Frontal cortex (tissue), 4 donors: ENCODE measurements at places on chromosomes 2 and 18. TPM values are rescaled to one million over a fixed set of nuclear protein-coding genes. Genes with fewer than 3 reads are reported as not detected.

- DNase-seq = no peak
Measured at GRCh38 chr2:343355-343754, 55.5 kb upstream of the ALKAL2 start.

DNA sequence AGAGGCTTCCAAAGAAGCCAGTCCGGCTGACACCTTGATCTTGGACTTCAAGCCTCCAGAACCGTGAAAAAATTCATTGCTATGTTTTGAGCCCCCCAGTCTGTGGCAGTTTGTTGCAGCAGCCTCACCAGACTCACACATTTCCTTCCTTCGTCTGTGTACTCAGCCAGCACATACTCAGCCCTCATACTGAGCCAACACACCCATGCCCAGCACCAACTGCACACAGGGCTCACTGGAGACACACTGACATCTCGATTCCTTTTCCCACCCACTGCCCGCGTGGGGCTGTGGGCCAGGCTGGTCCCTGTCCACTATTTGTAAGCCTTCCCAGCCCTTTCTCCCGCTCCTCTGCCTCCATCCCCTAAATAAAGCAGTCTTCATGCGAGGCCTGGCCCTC is 24.1 kb upstream of the NMUR1 start:
- no peak for DNase-seq

DNA sequence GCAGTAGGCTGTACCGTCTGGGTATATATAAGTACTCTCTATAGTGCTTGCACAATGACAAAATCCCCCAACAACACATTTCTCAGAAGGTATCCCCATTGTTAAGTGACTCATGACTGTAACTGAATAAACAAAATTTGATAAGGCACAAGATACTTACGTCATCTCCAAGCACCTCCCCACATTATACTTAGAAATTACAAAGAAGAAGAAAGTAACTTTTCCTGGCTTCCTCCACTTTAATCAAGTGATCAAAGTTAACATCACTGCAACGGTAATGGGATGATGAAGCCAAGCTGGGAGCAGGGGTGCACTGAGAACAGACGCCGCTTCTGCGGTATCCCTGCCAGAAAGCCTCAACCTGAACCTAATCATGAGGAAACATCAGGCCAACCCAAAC is 9.7 kb downstream of the TNS1 start:
- DNase-seq = no peak

Gene PJVK
- total RNA-seq = 2.4 TPM

Gene HK2
- total RNA-seq = 3.7 TPM

GRCh38 chr2:64474121-64474571 is 20.2 kb downstream of the LGALSL start:
- DNase-seq = no peak

DNA sequence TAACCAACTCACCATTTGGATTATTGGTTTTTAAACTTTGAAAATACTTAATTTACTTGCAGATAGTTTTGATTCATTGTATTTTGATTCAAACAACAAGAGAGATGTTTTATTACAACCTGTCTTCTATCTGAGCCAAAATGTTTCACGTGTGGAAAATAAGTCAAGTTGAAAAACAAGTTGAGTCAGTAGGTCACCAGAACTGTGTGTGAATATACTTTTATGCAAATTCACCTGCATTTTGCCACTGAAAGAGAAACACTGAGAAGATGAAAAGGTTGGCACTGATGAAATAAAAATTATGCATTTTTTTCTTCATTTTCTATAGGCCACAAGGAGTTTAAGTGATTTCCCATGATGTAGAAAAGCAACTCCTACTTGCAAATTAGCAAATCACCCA is 68.3 kb downstream of the ICOS start:
- DNase-seq = no peak

Gene PLEKHH2
- total RNA-seq = 7.3 TPM

- DNase-seq = no peak
Measured at GRCh38 chr18:23540867-23541266, 37.6 kb downstream of the RMC1 start.

DNA sequence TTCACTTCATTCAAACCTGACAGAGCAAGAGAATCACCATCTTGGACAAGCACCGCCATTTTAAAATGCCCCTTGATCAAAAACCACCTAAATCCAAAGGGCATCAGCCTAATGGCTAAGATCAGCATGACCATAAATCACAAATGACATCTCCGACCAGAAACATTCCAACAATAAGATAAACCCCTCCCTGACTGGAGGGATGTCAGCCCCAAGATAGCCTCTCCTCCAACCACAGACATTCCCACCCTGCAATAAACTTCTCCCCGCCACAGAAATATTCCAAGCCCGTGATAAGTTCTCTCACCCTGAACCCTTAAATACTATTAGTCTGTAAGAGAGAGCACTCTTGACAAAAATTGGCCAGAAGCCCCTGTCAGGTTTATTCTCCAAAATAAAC is 21.6 kb upstream of the LYPD1 start:
- DNase-seq = no peak

DNA sequence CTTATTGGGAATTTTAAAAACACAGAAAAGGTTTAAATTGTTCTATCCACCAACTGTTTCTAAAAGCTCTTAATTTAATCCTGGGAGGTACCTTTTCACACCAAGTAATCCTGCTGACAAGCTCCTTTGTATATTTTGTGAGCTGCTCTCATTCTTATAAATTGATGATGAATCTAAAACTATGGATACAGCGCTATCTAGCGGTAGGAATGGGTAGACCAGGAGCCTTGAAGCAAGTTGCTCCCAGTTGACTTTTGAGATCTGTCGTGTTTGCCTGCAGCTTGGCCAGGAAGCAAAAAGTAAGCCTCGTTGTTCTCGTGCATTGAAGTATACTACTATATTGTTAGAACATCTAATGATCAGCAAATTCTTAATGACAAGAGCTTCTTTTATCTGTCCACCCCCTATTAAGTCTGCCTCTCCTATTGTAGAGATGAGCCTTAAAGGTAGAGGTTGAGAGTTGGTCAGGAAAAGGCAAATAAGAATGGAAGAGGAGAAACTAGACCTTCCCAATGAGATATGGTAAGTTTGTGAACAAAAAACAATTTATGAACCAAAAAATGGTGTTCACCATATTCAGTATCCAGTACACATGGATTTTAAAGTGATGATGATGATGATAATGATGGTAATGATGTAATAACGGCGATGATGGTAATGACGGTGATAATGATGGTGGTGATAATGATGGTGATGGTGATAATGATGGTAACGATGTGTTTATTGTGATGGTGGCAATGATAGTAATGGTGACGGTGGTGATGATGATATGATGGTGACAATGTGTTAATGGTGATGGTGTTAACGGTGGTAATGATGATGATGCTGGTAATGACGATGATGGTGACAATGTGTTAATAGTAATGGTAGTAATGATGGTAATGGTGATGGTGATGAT is 212.1 kb upstream of the NCKAP5 start:
- peak; percentile 7 for DNase-seq

Gene SCN3A
- total RNA-seq = 257 TPM

GRCh38 chr2:188511346-188511745 is 219.7 kb downstream of the GULP1 start:
- no peak for DNase-seq

DNA sequence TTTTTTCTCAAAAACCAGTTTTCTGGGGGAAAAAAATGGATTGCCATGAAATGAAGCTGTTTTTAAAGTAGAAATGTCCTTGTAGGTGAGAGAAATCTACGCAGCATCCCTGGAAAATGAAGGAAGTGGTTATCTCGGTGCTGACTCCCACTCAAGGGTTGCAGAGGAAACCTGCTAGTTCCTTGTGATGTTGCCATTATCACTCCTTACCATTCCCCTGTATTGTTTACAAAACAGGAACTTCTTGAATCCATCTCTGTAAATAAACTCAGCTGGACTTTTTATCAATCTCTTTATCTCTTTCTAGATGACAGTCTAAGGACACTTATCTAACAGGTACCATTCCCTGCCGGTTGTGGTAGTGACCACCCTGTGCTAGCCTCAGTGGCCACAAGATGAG is 61.2 kb downstream of the FEZ2 start:
- DNase-seq = no peak

Gene FNDC4
- total RNA-seq = 45.7 TPM

- DNase-seq = no peak
Measured at GRCh38 chr2:3703236-3703756, at the start of gene DCDC2C. Gene DCDC2C, plus strand, starts transcription at chr2:3703575. Its CDS starts 177 bp downstream, at chr2:3703752.

DNA sequence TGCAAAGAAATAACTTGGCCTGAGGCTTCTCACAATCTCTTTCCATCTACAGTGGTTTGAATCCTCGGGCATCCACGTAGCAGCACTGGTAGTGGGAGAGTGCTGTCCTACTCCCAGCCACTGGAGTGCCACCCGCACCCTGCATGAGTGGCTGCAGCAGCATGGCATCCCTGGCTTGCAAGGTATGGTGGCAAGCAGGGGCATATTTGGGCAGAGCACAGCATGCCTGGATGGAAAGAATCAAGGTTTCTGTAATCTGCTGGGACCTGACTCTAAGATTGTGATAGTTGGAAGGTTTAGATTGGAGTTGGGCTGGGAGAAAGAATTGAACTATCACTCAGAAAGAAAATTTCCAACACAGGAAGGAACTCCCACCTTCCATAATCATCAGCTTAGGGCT is 4.0 kb downstream of the CAD start:
- DNase-seq = no peak

Gene DOK6
- total RNA-seq = 68.1 TPM

- no peak for DNase-seq
Measured at GRCh38 chr2:95018861-95019550, 6.5 kb upstream of the MAL start.
